Smooth muscle cell of the brain vasculature (primary cell): ENCODE measurements at places on chromosomes 13 and 19.

- DNase-seq, result no peak
Measured at GRCh38 chr19:38532939-38533338, 84.8 kb downstream of the MAP4K1 start.

DNA sequence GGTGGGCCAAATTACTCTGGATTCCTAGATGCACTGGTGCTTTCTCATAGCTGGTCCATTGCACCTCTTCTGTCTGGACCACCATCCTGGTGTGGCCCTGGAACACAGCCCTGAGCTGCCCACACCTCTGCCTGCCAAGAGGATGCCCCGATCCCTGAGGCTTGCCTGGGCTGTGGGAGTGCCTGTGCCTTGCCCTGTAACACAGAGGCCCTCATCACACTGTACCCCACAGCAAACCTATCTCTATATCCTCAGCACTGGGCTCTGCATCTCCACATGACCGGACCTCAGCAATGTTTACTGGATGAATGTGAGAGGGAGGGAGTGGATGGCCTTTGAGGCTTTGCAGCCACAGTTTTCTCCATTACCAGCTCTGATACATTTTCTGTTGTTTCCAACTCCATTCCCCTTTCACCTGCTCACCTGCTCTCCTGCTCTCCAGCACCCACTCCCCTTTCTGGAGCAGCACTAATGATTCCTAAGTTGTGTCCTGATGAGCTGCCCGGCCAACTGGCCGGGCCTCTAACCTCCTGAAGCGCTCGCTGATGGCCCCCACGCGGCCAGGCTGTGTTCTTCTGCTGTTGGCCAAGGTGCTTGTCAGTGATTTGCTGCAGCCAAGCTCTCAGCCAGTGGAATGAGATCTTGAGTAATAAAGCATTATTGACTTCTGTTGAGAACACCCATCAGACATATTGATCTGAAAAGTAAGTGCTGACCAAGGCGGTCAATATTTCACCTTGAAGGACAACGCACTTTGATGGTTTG lies 232.6 kb downstream of the TEX29 start:
- DNase-seq, result no peak

GRCh38 chr19:37505958-37506386 lies 767 bp upstream of the ZNF793 start:
- no peak for DNase-seq

DNA sequence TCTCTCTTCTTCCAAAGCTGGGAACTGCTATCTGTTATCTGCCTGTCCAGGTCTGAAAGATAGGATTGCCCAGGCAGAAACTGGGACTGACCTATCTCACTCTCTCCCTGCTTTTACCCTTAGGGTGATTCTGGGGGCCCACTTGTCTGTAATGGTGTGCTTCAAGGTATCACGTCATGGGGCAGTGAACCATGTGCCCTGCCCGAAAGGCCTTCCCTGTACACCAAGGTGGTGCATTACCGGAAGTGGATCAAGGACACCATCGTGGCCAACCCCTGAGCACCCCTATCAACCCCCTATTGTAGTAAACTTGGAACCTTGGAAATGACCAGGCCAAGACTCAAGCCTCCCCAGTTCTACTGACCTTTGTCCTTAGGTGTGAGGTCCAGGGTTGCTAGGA lies 5.1 kb downstream of the KLK3 start:
- no peak for DNase-seq

DNA sequence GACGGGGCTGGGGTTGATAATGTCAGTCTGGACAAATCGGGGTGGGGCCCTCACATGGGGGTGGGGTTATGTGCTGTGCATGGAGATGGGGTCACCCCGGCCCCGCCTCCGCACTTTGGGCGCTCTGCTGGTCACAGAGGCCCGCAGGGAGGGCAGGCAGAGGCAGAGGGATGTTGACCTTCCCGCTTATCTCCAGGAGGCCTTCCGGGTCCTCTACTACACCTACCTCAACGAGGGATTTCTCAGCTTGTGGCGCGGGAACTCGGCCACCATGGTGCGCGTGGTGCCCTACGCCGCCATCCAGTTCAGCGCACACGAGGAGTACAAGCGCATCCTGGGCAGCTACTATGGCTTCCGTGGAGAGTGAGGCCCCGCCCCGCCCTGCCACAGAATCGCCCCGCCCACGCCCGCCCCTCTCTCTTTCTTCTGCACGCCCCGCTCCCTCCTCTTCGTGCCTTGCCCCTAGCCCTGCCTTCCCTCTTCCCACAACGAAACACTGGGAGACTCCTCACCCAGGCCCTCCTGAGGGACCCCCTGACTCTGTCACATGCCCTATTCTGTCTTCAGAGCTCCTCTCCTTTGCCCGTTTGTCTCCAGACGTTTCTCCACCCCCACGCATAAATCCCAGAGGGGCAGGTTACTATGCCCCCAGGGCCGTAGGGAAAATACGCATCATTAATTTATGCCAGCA lies 32.8 kb downstream of the TMEM161A start:
- no peak for DNase-seq

DNA sequence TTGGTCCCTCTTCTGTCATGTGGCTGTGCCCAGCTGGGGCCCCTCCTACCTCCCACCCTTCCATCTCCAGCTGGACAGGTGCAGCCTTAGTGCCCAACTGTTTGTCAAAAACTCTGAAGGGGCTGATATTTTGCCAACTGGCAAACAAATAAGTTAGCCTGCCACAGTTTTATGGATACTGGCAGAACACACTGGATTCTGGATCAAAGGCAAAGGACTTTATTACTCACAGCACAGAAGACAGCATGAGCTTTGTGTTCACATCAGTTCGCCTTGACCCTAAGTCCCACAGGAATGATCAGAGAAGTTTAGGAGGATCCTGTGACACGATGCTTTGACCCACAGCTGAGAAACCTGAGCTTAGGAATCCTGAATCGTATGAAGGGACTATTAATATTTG lies 16.4 kb downstream of the KLK2 start:
- no peak for DNase-seq

DNA sequence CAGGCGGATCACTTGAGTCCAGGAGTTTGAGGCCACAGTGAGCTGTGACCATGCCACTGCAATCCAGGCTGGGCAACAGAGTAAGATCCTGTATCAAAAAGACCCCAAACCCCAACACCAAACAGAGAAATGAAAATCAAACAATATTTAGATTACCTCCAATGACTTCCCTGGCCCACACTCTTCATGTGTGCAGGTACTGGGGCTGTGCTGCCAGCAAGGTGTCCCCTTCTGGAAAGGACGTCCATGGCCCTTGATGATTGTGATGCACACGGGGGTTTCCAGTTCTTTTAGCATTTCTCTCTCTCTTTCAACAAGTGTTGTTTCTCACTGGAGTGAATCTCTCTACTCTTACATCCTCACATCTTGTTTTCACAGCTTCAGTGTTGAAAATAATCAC lies 23.7 kb upstream of the LGALS14 start:
- DNase-seq, result no peak

DNA sequence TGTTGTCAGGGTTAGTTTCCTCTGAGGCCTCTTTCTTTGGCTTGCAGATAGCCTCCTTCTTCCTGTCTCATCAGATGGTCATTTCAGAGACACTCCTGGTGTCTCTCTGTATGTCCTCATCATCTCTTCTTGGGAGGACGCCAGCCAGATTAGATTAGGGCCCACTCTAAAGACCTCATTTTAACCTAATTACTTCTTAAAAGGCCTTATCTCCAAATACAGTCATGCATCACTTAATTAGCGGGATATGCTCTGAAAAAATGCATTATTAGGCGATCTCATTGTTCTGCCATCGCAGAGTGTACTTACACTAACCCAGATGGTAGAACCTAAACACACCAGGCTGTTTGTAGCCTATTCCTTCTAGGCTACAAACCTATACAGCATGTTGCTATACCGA lies 89.0 kb downstream of the CDK8 start:
- no peak for DNase-seq

DNA sequence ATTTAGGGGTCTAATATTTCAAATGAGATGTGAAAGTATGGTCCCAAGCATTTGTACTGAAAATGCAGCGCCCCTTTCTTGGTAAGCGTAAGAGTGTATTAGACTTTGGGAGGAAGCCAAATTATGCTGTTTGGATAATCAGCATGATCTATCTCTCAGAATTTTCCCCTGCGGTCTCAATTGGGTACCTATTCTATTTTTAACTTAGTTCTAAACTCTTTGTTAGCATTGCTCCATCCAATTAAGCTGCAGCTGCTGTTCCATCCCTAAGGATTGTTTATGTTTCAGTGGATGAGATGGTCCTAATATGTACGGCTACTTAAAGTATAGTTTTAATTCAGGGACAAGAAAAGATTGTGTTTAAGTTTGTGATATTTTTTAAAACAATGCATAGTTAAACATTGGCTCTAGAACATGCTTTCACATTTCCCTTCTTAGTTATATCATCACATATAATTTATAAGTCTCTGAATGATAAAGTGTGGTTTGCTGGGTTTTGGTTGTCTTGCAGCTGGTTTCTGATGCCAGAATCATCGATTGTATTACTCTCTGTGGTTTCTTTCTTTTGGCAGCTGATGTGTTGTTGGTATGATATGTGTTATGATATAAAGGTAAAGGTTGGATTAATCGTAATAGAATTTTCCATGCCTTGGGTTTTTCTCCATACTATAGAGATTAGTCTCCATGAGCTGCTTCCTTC lies 15.0 kb downstream of the POLR1D start:
- no peak for DNase-seq

DNA sequence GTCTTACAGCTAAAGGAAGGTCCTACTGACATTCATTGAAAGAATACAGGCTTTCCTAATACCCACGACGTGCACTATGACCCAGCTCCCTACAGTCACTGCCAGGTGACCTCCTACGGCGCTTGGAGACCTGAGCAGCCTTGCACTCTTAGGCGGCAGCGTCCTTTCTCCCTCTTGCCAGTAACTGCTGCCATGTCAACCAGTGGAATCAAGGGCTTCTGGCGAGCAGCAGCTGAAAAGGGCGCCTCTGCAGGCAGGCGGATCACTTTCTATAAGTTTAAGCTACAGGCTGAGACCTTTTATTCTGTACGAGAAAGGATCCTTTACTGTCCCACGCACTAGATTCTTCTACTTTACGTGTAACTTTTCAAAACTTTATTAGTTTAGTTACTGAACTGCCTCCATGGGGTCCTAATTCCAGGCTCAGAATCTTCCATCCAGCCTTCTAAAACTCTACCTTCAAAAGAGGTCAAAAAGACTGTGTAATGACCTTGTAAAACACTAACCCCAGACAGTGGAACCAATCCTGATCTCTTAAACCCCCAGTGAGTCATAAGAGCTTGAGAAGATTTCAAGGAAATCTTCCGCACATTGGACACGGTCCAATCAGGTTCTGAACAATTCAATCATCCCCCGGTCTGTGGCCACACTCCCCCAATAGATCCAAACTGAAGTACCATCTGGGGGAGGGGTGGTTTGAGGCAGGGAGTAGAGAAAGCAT lies 1.9 kb downstream of the KCTD12 start:
- DNase-seq, result no peak

DNA sequence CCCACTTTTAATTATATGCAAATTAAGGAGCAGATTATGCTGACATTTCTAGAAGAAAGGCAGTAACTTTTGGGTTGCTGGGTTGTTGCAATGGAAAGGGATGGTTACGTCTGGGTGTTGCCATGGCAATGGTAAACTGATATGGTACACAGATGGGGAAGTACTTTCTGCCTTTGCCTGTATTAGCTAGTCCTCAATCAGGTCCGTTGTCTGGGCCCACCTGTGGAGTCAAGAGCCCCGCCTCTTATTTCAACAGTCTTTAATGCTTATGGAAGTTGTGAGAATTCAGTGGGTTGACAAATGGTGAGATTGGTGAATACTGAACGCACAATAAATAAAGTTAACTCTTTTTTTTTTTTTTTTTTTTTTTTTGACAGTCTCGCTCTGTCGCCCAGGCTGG lies 30.6 kb upstream of the DPP9 start:
- DNase-seq, result no peak

DNA sequence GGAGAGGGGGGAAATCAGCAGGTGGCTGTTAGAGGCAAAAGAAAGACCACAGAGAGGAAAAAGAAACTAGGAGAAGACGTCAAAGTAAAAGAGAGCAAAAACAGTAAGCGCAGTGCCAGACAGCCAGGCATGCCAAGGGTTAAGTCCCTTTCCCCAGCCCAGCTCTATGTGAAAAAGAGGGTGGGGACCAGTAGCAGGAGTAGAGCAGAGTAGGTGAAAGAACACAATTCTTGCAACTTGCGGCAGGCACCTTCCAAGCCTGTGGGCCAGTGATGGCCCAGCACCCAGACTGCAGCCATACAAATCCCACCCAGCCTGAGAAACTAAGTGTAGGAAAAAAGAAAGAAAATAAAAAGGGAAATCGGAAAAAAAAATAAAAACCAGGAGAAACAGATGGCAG lies 64.2 kb upstream of the ZNF85 start:
- no peak for DNase-seq

- DNase-seq, result no peak
Measured at GRCh38 chr13:48909056-48909389, 66.7 kb upstream of the FNDC3A start.

GRCh38 chr13:36142735-36143134 lies 11.6 kb upstream of the DCLK1 start:
- DNase-seq, result no peak

GRCh38 chr13:100560498-100561157 lies 28.0 kb downstream of the GGACT start:
- no peak for DNase-seq

DNA sequence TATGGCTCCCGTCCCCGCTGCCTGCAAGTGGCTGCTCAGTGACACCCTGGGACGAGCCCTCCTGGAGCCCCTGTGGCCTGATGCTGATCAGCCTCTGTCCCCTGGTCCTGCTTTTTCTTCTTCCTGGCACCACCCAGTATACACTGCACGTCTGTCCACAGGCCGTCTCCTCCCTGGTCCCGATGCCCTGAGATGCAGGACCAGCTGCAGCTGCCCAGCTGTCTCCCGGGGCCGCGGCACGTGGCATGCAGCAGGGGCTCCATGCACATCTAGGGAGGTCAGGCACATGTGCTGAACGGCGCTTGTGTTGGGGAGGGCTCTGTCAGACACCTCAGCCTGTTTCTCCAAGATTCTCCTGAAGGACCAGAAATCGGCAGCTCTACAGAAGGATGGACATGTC lies 30.2 kb downstream of the ZFR2 start:
- DNase-seq, result no peak

- DNase-seq, result no peak
Measured at GRCh38 chr13:113090415-113090770, 15.2 kb upstream of the F7 start.

DNA sequence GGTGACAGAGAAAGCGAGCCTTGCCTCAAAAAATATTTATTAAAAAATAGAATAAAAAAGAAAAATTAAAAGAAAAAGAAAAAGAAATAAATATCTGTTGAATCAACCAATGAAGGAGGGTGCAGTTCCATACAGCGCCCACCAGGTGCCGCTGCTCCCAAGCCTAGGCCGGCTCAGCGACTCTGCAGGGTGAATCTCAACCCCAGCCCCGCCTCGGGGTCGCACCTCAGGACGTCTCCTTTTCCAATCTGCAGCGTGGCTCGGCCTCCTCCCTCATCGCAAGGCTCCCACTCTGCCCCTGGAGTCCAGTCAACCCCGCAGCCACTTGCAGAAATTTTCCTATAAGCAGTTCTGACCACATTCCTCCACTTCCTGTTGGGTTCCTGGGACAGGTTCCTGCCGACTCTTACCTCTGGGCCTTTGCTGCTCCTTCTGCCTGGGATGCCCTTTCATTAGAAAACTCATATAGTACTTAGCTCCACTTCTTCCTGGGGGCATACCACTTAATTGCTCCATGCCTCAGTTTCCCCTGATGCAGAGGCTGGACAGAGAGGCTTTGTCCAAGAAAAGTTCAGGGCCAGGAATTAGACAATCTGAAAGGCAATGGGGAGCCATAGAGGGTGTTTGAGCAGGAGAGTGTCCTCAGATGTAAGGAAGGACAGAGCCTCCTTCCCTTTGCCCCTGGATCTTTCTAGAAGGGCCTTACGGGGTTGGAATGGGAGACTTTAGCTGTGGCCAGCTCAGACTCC lies 24.3 kb downstream of the NFILZ start:
- DNase-seq, result no peak

- DNase-seq, result no peak
Measured at GRCh38 chr13:111874981-111875380, 192.0 kb upstream of the SOX1 start.
